ENCODE measurements at places on chromosomes 2 and 18.

DNA sequence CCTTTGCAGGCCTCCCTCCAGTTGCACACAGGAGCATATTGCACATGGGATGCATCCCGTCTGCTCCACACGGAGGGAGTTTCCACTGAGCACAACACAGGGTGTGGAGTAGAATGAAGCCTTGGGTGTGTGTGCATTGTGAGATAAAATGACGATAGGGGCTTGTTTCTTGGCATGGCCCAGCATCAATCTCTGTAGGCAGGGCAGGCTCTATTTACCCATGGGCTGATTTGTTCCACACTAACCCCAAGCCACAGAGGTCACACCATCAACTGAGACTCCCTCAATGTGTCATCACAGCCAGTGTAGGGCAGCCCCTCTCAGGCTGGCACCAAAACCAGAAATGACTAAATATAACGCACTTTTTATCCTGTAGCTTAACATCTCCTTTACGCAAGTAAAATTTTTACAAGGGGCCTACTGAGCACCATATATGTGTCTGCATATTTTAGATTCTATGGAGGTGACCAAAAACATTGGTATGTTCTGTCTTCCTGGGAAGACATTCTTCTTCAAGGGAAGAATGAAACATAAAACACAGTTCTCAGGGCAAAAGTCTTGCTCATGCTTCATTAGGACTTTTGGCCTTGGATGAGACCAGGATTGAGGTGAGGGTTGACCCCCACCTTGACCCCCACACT is 2.7 kb upstream of the GKN1 start:
- DNase-seq, result no peak

- no peak for DNase-seq
These were observed 65.6 kb downstream of the CACNB4 start for GRCh38 chr2:152033011-152033925.

GRCh38 chr18:33755931-33756560 is 178.0 kb downstream of the ASXL3 start:
- DNase-seq, result peak; percentile 29

- no peak for DNase-seq
These were observed 1.1 kb upstream of the PREB start for GRCh38 chr2:27135478-27135955.

DNA sequence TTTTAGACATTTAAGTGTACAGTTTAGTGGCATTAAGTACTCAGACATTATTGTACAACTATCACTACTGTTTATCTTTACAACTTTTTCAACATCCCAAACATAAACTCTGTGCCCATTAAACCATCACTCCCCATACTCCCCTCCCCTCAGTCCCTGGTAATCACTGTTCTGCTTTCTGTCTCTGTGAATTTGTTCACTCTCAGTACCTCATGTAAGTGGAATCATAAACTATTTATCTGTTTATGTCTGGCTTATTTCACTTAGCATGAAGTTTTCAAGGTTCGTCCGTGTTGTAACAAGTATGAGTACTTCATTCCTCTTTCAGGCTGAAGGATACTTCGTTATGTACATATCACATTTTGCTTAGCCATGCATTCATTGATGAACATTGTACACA is 9.8 kb upstream of the RUFY4 start:
- no peak for DNase-seq

DNA sequence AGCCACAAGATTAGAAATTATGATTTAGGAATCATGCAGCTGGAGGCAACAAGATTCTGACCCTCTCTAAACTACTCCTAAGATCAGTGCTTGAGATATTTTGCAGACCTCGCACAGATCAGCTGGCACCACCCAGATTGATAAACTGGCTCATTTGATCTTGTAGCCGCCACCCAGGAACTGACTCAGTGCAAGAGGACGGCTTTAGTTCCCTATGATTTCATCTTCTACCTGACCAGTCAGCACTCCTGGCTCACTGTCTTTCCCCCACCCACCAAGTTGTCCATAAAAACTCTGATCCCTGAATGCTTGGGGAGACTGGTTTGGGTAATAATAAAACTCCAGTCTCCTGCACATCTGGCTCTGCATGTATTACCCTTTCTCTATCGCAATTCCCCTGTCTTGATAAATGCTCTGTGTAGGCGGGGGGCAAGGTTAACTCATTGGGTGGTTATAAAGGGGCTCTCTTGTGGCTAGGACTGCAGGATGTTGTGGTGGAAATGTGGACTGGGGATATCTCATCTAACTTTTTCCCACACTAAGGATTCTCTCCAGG is 96.1 kb downstream of the ARL6IP6 start:
- no peak for DNase-seq

Data from NCI-H1436 (cell line).